Activated T-helper 17 cell treated with anti-CD3 and anti-CD28 coated beads, Interleukin-2, amount 50 U/mL, for 72 hours (primary cell): ENCODE measurements at places on chromosomes 7 and 10.

DNA sequence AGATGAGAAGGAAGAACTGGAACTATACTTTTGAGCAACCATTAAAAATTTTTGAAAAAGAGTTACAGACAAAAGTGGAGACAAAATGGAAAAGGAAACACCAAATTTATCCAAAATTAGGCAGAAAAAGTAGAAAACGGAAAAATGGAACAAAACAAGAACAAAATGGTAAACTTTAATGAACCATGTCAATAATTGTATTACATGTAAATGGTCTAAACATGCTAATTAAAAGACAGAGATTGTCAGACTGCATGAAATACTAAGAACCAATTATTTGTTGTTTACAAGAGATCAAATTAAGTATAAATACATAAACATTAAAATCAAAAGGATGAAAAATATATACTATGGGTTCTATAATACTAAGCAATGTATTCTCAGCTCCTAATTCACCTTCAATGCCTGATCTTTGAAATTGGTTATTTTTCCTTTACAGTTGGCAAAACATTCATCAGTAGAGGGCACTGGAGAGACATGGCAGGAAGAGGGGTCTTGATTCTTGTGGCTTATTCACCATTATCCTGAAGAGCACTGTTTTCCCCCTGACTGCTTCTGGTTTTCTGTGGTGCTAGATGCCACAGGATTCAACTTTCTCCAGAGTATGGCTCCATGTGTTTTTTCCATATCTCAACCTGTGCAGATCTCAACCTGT is 124.9 kb downstream of the ELFN1 start:
- no peak for ATAC-seq

GRCh38 chr7:98724591-98724990 is 107.5 kb downstream of the NPTX2 start:
- ATAC-seq, result no peak

GRCh38 chr7:159099711-159100231 is 44.9 kb downstream of the VIPR2 start:
- no peak for ATAC-seq

DNA sequence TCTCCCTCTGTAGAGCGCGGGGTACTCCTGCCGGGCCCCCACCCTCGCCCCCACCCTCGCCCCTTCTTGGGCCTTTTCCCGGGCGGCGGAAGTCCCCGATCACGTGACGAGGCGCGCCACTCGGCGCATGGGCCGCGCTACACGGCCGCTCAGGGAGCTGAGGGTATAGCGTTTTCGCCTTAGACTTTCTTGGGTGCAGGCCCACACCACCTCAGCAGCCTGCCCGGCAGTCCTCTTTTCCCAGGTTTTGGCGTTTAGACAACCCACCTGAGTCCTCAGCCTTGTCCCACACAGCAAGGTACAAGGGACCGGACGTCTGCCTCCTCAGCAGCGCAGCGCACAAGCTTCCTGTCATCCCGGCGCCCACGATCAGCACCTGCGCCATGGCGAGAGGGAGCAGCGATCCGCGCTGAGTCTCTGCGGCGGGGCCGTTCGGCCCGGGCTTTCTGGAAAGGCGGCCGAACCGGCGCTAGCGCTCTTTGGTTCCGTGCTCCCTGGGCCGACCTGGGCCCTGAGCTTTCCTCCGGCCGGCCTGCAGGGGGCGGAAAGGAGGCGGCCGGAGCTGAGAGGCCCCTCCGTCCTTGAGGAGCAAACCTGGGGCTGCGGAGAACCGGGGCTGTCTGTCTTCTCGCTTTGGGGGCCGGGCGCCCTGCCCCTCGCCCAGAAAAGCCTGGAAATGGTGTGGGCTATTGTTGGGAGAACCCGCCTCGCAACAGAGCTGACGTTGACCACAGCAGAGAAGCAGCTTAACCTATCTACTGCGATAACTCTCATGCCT is at the start of gene RNLS:
Gene RNLS (minus strand): TSS at position 513 of the 778 bp plus-strand sequence.
- ATAC-seq, result peak; percentile 89

DNA sequence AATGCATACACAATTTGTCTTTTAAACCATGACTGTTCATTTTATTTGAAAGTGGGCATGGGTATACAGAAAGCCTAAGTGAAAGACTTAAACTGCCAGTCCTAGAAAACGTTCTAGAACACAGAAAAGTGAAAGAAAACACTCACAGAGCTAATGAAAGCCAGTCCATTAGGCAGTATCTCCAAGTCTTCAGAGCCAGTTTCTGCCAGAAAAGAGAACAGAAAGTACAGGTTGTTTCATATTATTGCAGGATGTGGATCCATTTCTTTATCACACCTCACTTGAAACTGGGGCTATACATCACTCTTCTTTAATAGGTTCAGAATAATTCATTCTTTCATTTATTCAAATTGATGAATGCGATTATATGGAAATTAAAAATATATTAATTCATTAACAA is 7.7 kb downstream of the PON1 start:
- ATAC-seq, result no peak
